Aorta (tissue), 5 donors: ENCODE measurements at places on chromosomes 5 and 9. TPM values are rescaled to one million over a fixed set of nuclear protein-coding genes. Genes with fewer than 3 reads are reported as not detected.

GRCh38 chr5:96796434-96796833 is 11.3 kb downstream of the ERAP1 start:
- H3K4me1 ChIP-seq = peaks cover 3% of the 10 kb centered on the region
- no peak for DNase-seq

Gene PPP3R2
- not detected for total RNA-seq

DNA sequence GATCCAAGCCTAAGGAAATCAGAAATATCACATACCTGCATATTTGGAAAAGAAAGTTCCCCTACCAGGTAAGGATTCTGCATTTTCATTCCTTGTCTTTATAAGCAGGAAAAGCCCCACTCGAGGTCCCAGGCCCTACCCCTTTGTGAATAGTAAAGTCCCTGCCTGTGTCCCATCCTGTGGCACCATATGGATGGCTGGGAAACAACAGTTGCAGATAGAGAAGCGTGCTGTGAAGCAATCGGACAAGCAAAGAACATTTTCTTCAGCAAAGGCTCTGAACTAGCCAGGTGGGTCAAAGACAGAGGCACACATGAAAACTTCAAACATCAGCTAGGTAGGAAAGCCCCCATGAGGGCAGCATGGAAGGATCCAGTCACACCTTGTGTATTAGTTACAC is 169.3 kb downstream of the NR2F1-AS1 start:
- H3K4me1 ChIP-seq = no peaks in the 10 kb centered on the region
- no peak overlapping the region for H3K27ac ChIP-seq
- H3K36me3 ChIP-seq = no peaks in the 10 kb centered on the region
- H3K27me3 ChIP-seq = no peaks in the 10 kb centered on the region
- no peak overlapping the region for H3K4me3 ChIP-seq

Gene FBXL7
- 32.7 TPM for total RNA-seq

DNA sequence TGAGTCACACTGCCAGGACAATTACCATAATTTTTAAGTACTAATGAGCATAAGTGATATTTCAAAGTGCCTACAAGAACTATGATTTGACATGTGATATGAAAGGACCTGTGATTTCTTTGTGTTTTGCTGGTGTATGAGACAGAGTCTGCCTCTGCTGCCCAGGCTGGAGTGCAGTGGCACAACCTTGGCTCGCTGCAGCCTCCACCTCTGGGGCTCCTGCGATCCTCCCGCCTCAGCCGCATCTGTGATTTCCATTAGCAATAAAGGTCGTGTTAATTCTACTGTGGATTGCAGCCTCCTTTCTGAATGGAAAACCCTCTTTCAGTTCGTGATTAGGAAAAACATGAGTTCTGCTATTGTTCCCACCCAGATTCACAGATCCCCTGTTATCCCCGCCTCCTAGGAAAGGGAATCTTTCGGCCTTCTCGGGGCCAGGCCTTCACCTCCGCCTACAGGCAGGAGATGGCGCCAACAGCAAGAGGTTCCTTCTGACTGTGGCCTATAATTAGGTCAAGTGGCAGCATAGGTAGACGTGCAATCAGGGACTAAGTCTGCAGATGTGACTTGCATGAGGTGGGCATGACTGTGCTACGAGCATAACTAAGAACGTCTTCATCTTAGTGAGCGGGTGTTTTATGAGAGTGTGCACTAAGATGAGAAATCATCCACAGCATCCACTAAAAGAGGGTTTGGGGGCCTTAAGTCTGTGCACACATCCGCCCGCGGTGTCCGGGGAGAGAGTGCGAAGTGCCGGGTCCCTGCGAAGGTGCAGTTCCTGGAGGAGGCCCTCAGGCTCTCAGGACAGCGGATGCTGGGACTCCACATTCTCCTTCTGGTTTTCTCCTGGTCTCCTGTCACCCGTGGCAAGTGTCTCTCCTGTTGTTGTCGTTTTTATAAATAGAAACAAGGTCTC is 23.1 kb downstream of the TRIM7 start:
- no peaks in the 10 kb centered on the region for H3K4me1 ChIP-seq
- H3K4me3 ChIP-seq = no peak overlapping the region
- H3K27me3 ChIP-seq = no peaks in the 10 kb centered on the region
- H3K27ac ChIP-seq = no peak overlapping the region
- H3K36me3 ChIP-seq = no peaks in the 10 kb centered on the region

GRCh38 chr5:139696167-139696893 is 48.2 kb downstream of the CXXC5 start:
- no peak for DNase-seq
- H3K27me3 ChIP-seq = no peaks in the 10 kb centered on the region
- H3K4me1 ChIP-seq = no peaks in the 10 kb centered on the region
- no peak overlapping the region for H3K4me3 ChIP-seq

DNA sequence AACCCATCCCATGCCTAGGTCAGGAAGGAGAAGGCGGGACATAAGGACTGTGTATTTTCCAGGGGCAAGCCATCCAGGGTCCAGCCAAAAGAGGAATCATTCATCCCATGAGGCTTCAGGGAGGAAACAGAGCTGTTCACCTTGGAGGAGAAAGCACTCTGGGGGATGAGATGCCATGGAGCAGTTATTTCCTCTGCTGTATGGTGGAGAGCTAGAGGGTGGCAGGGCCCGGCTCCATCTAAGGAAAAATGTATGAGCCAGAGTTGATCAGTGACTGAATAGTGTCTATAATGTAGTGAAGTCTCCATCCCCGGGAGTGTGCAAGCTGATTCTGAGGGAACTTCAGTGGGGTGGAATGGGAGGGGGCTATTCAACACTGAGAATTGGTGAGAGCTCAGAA is 8.0 kb downstream of the ENHO start:
- no peaks in the 10 kb centered on the region for H3K36me3 ChIP-seq
- H3K27ac ChIP-seq = no peak overlapping the region
- no peak overlapping the region for H3K4me3 ChIP-seq
- no peaks in the 10 kb centered on the region for H3K4me1 ChIP-seq

- no peak for DNase-seq
- no peaks in the 10 kb centered on the region for H3K36me3 ChIP-seq
- H3K27me3 ChIP-seq = no peaks in the 10 kb centered on the region
Measured at GRCh38 chr9:114811966-114812636, 6.3 kb upstream of the TNFSF15 start.

DNA sequence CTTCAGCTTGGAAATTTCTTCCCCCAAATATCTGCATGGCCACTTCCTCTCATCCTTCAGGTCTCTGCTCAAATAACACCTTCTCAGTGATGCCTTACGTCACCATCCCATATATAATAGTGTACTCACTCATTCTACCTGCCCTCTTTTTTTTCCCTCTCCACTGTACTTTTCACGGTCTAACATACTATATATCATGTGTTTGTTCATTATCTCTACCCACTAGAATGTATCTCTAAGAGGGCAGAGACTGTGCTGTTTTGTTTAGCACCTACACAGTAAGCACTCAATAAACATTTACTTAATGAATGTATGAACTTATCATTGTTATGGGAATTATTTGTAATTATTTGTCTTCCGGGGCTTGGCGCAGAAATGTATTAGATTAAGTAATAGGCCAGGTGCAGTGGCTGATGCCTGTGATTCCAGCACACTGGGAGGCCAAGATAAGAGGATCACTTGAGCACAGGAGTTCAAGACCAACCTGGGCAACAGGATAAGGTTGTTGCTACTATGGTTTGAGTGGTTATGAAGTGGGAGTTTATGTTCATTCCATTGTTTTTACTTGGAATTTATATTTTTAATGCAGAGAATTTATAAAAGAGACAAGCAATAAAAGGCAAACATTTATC is 6.0 kb upstream of the IL13 start:
- H3K27ac ChIP-seq = no peak overlapping the region
- DNase-seq = no peak
- H3K4me1 ChIP-seq = no peaks in the 10 kb centered on the region
- peaks cover 2% of the 10 kb centered on the region for H3K36me3 ChIP-seq
- H3K27me3 ChIP-seq = no peaks in the 10 kb centered on the region

Gene IL5
- not detected for total RNA-seq

GRCh38 chr9:36222449-36222848 is 31.7 kb downstream of the CLTA start:
- H3K36me3 ChIP-seq = peaks cover 12% of the 10 kb centered on the region
- H3K27me3 ChIP-seq = no peaks in the 10 kb centered on the region
- DNase-seq = no peak
- H3K4me1 ChIP-seq = no peaks in the 10 kb centered on the region
- H3K27ac ChIP-seq = no peak overlapping the region

Gene MSMP
- 2.0 TPM for total RNA-seq

DNA sequence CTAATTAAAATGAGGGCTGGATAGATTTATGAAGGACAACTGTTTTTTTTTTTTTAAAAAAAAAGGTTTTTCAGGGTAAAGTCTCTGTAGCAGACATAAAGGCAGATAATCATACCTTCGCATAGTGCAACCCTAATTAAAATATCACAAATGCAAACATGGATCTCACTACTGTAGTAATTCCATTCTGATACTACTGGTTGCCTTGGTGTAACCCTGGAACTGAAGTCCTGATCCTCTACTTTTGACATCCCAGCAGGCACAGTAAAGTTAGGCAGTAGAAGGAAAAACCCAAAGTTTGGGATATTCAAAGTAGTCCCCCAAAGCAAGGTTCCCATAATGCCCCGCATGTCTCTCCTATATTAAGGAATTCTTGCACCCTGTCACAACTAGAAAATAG is 19.6 kb downstream of the RFX3 start:
- no peak for DNase-seq
- no peaks in the 10 kb centered on the region for H3K4me1 ChIP-seq
- H3K27ac ChIP-seq = no peak overlapping the region
- H3K27me3 ChIP-seq = no peaks in the 10 kb centered on the region
- no peaks in the 10 kb centered on the region for H3K36me3 ChIP-seq

Gene BRINP1
- 0.48 TPM for total RNA-seq

GRCh38 chr5:38582293-38582974 is 26.0 kb upstream of the LIFR start:
- H3K4me1 ChIP-seq = no peaks in the 10 kb centered on the region
- no peak overlapping the region for H3K27ac ChIP-seq
- no peaks in the 10 kb centered on the region for H3K27me3 ChIP-seq
- no peak for DNase-seq
- H3K36me3 ChIP-seq = no peaks in the 10 kb centered on the region

DNA sequence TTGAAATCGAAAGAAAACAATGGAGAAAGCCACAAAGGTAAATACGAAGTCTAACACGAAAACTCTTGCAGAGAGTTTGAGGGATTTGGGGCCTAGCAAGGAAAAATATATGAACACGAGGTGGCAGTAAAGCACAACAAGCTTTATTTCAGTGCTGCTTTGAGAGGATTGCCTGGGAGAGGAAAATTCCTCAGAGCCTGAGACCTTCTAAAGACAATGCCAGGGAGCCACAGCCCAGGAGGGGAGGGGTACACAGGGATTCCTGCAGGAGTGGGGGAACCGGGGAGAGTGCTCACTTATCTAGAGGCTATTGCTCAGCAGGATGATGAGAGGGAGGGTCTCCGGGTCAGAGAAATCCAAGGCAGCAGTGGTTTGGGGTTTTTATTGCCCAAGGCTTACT is 134.9 kb upstream of the ADCY2 start:
- no peaks in the 10 kb centered on the region for H3K27me3 ChIP-seq
- H3K27ac ChIP-seq = no peak overlapping the region
- H3K36me3 ChIP-seq = no peaks in the 10 kb centered on the region
- no peak for DNase-seq

Gene PLPP7
- total RNA-seq = 9.5 TPM

DNA sequence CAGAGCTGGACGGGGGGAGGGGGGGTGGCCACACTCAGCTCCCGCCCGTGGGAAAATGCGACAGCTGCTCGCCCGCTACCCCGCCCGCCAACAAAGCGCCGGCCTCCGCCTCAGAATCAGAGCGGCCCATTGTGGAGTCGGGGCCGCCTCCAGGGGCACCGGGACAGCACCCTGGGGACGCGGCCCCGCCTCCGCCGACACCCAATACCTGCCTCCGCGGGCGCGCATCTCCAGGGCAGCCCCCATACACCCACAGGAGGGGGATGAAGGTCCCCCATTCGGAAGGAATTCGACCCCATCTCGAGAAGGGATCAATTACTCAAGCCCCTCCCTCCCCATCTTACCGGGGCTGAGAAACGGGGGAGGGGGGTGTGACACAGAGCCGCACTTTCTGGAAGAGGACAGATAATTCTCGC is 1.3 kb downstream of the NOTCH1 start:
- no peak overlapping the region for H3K27ac ChIP-seq
- H3K36me3 ChIP-seq = no peaks in the 10 kb centered on the region
- DNase-seq = peak; percentile 88
- peak overlapping the region; percentile 87 for H3K4me3 ChIP-seq

DNA sequence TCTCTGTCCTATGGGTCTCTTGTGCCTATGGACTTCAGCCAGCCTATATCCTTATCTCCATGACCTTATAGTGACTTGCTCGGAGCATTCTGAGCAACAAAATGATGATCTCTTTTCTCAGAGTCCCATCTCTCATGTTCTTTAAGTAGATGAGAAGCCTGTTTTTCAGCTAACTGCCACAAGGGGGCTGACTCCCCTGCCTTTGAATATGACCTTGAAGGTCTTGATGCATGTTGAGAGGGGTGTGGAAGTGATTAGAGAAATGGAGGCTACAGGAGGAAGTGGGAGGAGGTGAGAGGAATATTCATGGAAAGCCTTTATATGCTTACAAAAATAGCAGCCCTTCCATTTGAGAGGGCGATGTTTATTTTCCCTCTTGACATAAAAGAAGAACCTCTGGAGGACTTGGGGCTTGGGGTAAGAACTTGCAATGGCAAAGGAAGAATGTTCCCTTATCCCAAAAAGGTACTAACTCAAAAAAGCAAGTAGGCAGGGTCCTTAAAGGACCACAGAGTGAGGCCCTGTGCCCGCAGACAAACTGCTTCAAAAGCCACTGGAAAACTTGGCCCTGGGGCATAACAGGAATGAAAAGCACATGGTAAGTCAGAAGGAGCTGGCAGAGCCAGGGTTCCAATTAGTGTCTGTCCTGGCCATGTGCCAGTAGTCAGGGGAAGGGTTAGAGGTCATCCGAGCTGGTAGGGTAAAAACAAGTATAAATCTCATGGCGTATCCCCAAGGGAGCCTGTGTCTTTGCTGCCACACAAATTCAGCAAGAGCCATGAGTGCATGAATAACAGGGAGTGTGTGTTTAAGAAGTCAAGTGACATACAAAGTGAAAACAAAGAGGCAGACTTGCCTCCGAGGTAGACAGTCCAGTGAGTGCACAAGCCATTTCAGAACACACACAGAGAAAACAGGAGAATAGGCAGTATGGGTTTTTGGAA is 39.1 kb downstream of the FGD3 start:
- H3K27me3 ChIP-seq = no peaks in the 10 kb centered on the region
- H3K4me3 ChIP-seq = no peak overlapping the region
- H3K36me3 ChIP-seq = no peaks in the 10 kb centered on the region
- H3K4me1 ChIP-seq = no peaks in the 10 kb centered on the region
- no peak for DNase-seq
- no peak overlapping the region for H3K27ac ChIP-seq

Gene GABRA1
- not detected for total RNA-seq

- no peak overlapping the region for H3K27ac ChIP-seq
- no peaks in the 10 kb centered on the region for H3K27me3 ChIP-seq
- H3K36me3 ChIP-seq = no peaks in the 10 kb centered on the region
- no peak for DNase-seq
- H3K4me1 ChIP-seq = no peaks in the 10 kb centered on the region
Measured at GRCh38 chr5:90424245-90424644, 14.7 kb upstream of the CETN3 start.

Gene FAM200C
- 4.9 TPM for total RNA-seq
